Natural killer cell treated with Interleukin-12 subunit alpha and Interleukin-12 subunit beta and Interleukin-15 and Interleukin-18, amount 100 ng/mL, for 72 hours (primary cell): ENCODE measurements at places on chromosomes 3 and 15. TPM values are rescaled to one million over a fixed set of nuclear protein-coding genes. Genes with fewer than 3 reads are reported as not detected.

TGM4 gene
- not detected for total RNA-seq

LIPH gene
- not detected for total RNA-seq

FANCD2OS gene
- not detected for total RNA-seq

GRAMD1C gene
- 2.3 TPM for total RNA-seq

- no peak for DNase-seq
Observed at GRCh38 chr3:168467115-168467714, 371.5 kb upstream of the GOLIM4 start.

- DNase-seq = no peak
Observed at GRCh38 chr15:56820333-56820732, 87.0 kb upstream of the ZNF280D start.

DNA sequence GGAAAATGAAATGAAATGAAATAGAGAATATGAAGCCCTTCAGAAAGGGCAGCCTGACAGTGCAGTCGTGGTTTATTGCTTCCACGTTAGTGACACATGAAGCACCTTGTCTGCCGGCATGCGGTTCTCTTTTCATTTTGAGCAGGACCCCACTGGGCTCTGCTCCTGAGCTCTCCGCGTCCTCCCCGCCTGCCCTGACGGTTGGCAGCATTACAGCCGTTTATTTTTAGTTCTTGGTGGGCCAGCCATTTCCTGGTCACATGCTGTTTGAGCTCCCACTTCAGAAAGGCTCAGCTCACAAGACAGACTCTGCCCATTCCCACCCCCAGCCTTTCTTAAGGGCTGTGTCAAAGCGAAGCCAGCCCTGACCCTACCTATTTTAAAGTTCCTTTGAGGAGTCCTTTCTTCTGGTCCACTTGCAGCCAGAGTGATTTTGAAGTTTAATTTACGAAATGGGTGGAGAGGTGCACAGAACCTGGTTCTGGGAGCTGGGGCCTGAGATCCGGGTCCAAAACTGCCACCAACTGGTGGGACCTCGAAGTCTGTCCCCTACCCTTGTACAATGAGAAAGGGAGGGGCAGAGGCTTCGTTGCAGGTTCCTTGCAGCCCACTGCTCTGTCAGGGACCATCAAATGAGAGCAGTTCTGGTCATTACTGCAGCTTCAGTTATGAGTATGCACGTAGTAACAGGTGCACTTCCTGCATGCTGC lies 60.1 kb downstream of the MGLL start:
- DNase-seq = no peak

GRCh38 chr15:101280007-101280406 lies 2.7 kb upstream of the SELENOS start:
- no peak for DNase-seq

GRCh38 chr15:65421360-65422215 lies 1.2 kb downstream of the IGDCC4 start:
- peak; percentile 67 for DNase-seq

DNA sequence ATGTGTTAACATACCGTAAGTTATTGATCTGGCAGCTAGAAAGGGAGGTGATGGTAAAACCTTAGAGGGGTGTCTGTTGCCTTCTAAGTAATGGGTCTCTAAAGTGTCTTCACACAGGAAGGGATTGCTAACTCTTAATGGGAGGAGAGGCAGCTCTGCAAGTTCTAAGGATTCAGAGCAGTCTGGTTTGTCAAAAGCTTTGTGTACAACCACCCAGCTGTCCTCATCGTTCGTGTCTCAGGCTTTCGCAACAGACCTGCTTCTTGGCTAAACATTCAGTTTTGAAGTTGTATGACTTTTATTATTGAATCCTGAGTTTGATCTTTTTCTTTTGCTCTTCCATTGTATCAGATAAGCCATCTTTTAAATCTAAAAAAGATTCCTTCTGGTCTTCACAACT lies 404.9 kb downstream of the SQOR start:
- no peak for DNase-seq

GRCh38 chr15:38861108-38861507 lies 296.5 kb upstream of the RASGRP1 start:
- DNase-seq = no peak

GRCh38 chr3:47398228-47398627 lies 17.4 kb downstream of the PTPN23 start:
- DNase-seq = no peak

DNA sequence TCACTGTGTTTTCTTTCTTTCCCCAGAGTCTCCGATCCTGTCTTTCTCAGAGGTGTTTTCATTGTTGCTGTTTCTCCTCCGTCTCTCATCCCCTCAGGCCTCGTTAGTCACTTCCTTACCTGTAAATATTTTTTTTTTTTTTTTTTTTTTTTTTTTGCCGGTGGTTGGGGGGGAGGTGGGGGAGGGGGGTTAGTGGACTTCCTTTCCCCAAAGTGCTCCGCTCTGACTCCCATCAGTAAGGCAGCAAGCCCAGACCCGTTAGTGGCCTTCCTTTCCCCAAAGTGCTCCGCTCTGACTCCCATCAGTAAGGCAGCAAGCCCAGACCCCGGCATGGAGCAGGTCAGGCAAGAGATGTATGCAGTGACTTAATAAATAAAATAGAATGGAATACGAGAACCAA lies 97.1 kb upstream of the TNFAIP8L3 start:
- DNase-seq = no peak

- DNase-seq = no peak
Observed at GRCh38 chr3:67635257-67635656, 19.2 kb downstream of the SUCLG2 start.

DNA sequence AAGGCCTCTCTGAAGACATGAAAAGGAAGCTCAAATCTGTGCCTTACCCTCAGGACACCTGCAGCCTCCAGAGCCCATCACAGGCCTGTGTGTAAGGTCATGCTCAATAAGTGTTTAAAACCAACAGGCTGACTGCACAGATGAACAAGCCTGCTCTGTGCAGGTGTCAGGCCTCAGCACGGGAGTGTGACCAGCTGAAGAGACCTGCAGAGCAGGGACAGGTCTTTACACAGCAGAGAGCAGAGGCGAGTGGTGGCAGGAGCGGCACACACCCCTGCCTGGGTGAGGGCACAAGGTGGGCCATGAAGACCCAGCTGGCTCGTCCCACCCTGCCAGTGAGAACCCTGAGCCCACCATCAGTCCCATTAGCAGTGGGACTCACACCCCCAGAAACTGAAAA lies 56.9 kb downstream of the ROPN1B start:
- no peak for DNase-seq
